ENCODE measurements at places on chromosomes 3 and 15.

DNA sequence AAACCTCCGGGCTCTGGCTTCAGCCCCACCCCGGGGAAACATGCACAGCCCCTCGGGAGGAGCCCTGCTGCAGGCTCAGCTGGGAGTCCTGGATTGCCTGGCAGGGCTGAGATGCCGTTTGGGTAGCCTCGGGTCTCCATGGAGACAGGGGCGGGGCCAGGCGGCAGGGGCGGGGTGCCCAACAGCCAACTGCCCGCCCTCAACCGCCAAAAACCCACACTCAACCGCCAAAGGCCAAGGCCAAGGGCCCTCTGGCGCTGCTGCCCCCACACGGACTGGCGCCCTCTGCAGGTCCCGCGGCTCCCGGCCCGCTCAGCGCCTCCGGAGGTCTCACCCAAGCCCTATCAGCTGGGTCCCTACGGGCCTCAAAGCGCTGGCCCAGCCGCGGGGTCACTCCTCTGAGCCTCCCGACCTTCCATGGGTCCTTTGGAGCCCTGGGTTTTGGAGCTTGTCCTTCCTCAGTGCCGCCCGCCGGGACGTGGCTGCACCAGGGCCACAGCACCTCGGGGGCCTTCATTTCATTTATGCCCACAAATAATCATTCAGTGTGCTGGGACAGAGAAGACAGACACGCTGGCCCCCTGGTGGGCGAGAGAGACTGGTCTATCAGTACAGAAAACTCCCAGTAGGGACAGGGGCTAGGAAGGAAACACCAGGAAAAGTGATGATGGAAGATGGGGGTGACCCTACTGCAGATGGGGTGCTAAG lies 33.5 kb upstream of the ACAD9 start:
- peak; percentile 56 for DNase-seq

GRCh38 chr3:70982284-70982683 lies 601.2 kb downstream of the FOXP1 start:
- DNase-seq: peak; percentile 37

DNA sequence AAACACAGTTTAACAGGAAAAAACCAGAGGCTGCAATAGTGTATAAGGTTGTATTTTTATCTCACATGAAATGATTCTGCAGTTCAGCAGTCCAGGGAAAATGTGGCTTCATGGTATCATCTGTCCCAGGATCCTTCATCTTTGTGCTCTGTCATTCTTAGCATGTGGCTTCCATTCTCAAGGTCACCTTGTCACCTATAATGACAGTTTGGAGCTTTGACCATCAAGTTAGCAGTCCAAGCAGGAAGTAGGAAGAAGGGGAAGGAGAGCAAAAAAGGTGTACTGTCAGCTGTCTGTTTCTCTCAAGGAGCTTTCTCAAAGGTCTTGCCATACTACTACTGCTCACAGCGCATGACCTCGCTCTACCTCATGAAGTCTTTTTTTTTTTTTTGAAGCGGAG lies 58.6 kb upstream of the CRTC3 start:
- no peak for DNase-seq

- DNase-seq: no peak
Observed at GRCh38 chr3:57972531-57973111, 35.6 kb upstream of the FLNB start.

GRCh38 chr15:53506370-53506769 lies 253.1 kb downstream of the WDR72 start:
- no peak for DNase-seq

GRCh38 chr3:168249550-168250414 lies 154.1 kb upstream of the GOLIM4 start:
- DNase-seq: peak; percentile 62

GRCh38 chr3:38477057-38477820 lies 18.9 kb upstream of the EXOG start:
- DNase-seq: no peak

GRCh38 chr3:114022145-114022802 lies 34.1 kb downstream of the CCDC191 start:
- DNase-seq: no peak

DNA sequence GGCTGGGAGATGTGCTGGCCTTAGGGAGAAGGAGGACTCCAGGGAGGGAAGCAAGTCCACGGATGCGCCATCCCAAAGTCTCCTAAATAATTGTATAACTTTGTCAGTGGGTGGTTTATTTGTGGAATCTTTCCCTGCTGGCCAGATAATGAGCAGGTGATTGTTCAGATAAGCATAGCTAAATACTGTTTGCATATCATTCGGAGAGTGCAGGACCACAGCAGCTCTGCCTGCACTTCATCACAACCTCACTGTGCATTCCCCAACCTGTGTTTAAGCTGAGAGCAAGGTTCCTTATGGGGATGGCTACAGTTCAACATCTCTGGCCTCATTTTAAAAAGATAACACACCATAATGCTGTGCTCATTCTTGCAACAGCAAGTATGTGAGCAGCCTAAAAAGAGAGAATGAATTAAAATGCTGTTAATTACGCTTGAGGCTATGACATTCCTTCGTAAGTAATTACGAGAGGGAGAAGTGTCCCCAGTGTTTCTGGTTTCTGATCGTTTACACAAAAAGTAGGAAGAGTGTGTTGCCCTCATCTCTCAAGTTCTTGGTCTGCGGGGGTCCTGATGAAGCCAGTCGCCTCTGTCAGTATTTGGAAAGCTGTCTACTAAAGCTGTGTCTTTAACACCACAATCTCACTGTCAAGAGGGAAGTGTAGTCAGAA lies 272.0 kb upstream of the RORA start:
- no peak for DNase-seq

DNA sequence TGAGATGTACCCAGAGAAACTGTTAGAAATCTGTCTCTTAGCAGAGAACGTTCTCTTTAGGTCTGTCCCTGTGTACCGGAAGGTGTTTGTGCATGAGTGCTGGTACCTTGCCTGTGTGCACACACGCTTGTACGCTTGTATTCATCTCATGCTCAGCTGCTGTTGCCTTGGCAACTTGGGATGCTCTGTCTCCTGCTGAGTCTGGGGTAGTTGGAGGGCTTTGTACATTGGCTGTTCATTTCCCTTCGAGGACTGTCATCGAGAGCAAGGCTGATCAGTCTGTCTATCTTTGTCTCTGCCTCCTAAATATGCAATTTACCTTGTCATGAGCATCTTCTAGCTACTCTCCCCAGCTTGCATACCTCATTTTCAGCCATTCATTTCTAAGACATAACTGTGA lies 147.2 kb downstream of the SLCO3A1 start:
- no peak for DNase-seq

GRCh38 chr3:178551916-178552321 lies 15.7 kb downstream of the KCNMB2 start:
- DNase-seq: peak; percentile 24

DNA sequence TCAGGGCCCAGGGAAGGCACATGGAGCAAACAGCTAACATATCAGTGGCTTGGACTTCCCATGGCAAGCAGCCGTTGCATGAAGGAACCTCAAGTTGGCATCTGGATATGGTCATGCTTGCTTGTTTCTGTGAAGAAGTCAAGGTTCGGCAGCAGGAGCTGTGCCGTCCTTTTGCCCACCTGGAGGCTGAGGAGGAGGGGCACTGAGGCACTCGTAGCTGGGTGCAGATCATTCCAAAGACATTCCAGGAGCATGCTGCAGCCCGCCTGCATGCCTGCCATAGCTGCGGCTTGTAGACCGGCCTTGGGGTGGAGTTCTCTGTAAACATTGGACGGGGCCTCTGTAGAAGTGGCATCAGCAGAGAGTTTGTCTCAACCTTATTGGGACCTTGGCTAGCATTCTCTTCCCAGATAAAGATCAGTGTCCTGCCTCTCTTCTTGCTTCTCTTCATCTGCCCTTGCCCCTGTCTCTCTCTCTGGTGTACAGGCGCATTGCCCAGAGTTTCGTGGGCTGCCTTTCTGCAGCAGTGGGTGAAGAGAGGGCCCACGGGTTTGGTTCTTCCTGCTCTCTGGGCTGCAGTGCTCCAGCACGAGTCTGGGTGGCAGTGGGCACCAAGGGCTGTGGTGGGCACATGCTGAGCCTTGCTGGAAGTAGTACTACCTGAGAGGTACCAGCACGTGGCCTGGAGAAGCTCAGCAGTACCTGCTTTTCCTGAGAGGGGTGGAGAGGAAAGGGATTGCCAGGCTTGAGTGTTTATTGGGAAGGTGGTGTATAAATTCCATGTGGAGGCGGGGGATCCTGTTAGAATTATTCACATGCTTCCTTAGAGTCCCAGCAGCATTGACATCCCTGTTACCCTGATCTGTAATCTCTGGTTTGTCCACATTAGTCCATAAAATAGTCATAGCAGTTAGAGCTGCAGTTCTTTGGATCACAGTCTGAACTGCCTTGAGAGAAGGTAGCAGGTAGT lies 49.4 kb downstream of the CHCHD6 start:
- no peak for DNase-seq

- no peak for DNase-seq
Observed at GRCh38 chr3:151305775-151306151, 10.9 kb downstream of the GPR87 start.

GRCh38 chr3:105042586-105042985 lies 324.1 kb upstream of the ALCAM start:
- DNase-seq: no peak

DNA sequence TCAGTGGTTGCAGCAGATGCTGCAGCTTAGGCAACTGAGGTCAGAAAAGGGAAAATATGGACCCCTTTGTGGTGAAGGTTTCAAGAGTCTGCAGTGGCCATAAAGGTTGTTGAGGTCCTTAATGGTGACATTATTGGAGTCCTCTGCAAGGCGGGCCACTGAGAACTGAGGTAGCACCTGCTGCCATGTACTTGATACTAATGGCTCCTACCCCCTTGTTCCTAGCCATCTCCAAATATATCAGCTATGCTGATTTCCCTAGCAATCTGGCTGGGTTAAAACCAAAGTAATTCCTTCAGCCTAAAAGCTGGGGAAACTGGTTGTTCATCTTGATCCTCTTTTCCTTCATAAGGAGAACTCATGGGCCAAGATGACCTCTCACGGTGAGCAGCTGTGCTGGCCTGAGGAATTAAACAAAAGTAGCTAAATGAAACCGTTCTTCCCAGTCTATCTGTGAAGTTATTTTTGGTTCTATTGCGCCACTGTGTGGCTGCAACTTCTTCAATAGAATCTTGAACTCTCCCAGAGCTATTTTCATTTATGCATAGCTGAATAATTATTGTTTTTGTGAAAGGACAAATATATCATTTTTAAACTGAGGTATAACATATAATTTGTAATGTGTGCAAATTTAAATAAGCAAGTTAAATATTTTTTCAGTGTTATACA lies 76.1 kb upstream of the PLSCR4 start:
- peak; percentile 82 for DNase-seq

- DNase-seq: no peak
Observed at GRCh38 chr3:20154078-20154477, 31.9 kb downstream of the SGO1 start.

DNA sequence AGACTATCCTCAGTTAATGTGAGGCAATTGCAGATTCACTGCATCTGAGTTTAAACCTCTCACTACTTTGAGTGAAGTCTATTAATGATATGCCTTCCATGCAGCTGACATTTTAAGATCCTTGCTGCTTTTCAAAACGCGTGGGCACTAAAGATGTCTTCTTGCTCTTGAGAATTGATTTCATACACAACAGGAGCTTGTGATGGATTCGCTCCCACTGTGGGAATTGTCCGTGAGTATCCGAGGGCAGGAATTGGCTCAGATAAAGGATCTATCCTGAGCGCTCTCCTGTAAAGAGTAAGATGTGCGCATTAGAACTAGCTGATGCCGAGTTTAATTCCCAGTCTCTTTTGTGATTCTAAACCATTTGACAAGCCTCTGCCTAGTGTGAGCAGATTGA lies 167.9 kb downstream of the ROBO2 start:
- no peak for DNase-seq

- no peak for DNase-seq
Observed at GRCh38 chr3:46318207-46318927, 35.5 kb upstream of the CCR2 start.

GRCh38 chr15:95169541-95170459 lies 938.4 kb downstream of the MCTP2 start:
- peak; percentile 65 for DNase-seq

DNA sequence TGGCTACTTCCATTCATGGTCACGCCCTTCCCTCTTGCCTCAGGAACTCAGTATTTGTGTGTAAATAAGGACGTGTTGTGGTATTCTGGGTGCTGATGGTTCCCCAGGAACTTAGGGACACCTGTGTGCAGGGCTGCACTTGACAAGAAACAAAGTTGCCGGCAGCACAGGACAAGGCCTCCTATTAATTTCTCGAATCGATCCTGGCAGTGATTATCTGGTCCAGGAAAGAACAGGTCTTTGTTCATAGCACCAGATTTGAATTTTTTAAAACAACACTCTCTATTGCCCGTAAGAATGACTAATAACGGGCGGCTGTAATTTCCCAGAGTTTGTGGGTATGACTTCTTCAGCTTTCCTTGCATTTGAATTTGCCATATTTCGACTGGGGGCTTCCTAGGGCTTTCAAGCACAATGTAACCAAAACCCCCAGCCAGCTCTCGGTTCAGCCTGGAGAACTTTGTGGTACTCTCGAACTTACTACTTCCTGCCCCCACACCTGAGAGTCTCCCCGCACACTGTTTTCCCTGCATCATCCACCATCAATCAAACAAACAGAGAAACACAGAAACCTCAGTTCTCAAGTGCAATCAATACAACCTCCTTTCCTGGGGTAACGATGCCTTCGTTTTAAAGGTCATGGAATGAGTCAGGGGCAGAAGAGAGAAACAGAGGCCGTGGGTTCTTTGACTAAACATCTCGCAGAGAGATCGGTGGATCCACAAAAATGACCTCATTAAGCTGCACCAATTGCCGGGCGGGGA lies 241.7 kb upstream of the ICE2 start:
- no peak for DNase-seq

DNA sequence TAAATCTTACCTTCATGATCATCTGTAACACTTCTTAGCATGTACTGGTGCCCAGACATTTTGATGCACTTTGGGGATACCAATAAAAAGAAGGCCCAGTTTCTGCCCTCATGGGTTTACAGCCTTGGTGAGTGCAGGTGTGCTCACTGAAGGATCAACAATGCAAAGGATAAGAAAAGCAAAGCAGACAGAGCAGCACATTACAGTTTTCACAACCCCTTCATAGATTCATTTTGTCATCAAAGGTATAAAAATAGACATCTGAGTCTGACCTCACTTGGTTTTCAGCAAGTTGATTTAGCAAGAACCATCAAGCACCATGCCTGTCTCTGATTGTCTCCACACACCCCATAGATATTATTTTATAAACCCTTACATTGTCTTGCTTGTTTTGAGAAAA lies 77.6 kb downstream of the BFSP2 start:
- DNase-seq: no peak

GRCh38 chr15:80060356-80061006 lies 1.0 kb downstream of the ZFAND6 start:
- peak; percentile 64 for DNase-seq

DNA sequence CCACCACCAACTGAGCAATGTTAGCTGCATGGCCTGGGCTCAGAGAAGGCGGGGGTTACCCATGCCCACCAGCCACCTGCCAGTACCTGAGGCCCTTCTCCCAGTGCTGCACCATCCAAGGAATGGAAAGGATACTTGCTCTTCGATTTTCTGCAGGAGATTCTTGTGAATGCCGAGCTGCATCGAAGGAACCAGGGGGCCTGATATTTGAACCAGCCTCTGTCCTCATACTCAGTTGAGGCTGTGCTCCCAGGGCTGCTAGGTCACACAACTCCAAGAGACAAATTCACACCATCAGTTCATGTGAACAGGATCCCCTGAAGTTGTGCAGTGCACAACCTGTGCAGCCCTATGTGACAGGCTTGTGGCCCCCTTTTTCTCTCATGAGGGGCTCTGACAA lies 18.0 kb downstream of the PLA2G4F start:
- no peak for DNase-seq

GRCh38 chr3:177928172-177928873 lies 607.9 kb upstream of the KCNMB2 start:
- DNase-seq: peak; percentile 63

GRCh38 chr3:63964681-63965485 lies 52.7 kb upstream of the SCAANT1 start:
- no peak for DNase-seq

- DNase-seq: no peak
Observed at GRCh38 chr15:63892794-63893441, 59.2 kb upstream of the HERC1 start.

Data from HCEC 1CT (cell line).